Neural crest cell (in vitro differentiated cells): ENCODE measurements at places on chromosomes 4 and X.

- DNase-seq = no peak
Measured at GRCh38 chrX:139929876-139930275, 3.0 kb downstream of the ATP11C start.

DNA sequence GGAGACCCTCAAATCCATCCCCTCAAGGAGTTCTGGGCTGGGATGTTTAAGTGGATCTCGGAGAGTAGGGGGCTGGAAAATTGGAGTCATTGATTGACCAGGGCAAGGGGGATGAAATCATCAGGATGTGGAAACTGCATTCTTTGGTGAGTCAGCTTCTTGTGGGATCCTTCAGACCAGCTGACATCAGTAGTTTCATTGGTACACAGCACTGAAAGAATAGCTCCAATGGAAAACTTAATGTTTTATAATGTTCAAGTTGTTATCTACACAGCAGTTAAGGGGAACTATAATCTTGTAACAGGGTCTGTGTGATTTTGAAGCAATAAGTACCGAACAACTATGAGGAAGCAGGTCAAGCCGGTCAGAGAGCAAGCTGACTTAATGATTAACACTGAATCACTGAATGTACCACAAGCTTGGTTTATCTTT is 506.1 kb downstream of the RPA4 start:
- no peak for DNase-seq

DNA sequence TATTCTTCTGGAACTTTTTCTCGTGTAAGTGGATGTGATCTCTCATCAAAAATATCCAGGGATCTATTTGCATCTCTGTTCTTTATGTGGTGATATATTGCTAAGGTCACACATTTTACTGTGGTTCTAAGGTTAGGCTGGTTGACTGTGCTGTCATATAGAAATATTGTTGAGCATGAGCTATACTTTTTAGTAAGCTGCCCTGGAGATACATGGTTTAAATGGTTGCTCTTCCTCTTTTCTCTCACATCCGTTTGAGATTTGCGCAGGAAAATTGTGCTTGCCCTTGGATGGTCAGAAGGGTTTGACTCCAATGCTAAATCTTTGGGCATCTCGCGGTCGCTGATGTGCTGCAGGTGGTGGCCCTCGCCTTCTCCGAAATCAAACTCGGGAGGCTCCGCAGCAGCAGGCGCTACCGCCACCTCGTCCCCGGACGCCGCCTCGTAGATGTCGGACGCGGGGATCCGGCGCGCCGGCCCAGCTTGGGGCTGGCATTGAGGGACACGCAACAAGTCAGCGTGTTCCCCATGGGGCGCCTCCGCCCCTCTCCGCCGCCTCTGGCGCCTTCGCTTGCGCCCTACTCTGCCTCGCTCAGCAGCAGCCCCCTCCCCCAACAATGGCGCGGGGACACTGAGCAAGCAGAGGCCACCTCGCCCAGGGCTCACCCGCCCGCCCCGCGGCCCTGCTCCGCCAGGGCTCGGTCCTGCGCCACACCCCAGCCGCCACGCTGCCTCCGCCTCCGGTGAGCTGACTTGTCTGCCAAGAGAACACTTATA is 154.5 kb downstream of the MSN start:
- no peak for DNase-seq

DNA sequence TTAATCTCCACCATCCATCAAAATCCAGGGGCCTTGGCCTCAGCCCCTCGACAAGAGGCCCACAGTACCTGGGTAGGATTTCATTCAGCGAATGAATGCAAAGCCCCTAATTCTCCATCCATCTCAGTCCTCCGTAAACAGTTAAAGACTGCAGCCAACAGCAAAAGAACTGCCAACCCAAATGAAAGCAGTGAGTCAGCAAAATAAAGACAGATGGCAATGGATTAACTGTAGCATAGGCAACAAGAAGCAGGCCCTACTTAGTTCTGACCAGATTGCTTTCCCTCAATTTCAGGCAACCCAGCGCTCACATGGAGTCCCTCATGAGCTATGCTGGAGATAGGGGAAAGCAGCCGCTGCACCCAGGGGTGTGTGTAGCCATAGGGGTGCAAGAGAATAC is 21.4 kb downstream of the PLAC1 start:
- DNase-seq = no peak

DNA sequence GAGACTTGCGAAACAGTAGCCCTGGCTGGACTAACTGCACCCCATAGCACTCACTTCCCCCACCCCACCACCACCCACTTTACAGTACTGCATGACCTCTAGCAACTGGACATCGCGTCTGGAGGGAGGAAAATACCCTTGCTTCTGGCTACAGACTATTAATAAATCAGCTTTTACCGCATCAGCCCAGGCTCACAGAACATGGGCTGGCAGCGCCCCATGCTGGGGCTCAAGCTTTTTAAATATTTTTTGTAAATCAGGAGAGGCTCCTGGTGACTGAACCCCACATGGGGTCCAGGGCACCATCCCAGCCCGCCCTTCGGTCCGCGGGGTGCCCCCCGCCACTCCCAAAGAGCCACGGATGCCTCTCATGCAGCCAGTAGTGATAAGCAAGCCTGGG is 2.7 kb downstream of the HS6ST2 start:
- no peak for DNase-seq

GRCh38 chr4:112979881-112980421 is 69.5 kb upstream of the ANK2 start:
- DNase-seq = no peak

GRCh38 chr4:186557486-186557885 is 2.1 kb upstream of the MTNR1A start:
- no peak for DNase-seq

DNA sequence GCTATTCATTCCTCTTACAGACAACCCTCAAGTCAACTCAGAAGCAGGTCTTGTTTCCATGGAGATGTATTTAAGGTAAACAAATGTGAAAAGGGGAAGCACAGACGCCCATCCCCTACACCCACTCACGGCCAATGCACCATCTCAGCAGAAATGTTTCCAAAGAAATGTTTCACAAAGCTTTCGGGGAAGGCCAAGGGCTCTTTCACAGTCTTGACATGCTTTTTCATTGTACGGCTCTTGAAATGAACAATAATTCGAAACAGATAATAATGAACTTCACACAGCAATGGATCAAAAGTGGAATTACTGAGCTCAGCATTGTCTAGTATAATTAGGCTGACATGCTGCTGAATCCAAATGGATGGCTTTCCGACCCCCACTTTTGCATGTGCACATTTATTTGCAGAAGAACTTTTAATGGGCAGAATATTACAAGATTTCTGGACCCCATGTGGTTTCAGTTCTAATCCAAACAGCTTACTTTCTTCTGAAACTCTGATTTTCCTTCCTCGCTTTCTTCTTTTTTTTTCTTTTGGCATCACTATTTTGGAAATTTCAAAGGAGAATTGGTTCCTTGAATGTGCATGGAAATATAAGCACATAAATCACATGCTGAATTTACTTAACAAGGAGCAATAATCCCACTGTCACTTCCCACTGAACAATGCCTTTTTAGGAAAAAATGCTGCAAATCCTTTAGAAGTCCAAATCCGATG is 160.9 kb downstream of the SMIM20 start:
- no peak for DNase-seq

DNA sequence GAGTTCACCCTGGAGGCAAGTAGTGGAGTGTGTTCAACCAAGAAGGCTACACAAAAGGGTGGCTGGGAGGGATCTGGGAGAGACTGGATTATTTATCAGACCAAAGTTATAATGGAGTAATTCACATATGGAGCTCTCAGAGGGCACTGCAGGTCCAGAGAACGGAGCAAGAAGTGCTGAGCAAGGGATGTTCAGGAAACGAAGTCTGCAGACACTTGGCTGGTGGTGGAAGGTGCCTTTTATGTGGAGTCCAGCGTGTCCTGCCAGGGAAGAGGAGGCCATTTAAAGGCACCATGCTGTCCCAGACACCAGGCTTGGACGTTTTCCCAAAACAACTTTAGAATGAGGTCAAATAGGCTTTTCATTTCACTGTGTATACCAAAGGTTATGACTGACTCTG is 130.1 kb downstream of the CEP135 start:
- DNase-seq = no peak

DNA sequence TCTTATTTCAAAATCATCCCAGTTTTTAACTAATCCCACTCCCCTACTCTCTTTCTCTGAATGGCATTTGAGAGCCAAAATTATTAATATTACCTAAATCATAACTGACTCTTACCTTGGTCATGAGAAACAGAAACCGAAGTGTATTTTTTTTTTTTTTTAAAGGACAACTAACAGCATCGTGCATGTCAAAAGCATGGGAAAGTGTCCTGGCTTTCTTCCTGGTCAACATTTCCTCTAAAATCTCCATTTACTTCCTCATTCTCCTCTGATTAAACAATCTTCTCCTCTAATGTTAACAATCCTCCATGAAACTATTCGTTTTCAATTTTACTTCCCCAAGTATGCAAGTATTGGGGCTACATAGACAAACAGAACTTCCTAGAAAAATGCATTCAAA is 2.1 kb upstream of the STS start:
- DNase-seq = no peak
